ENCODE measurements at places on chromosomes 1 and 21. TPM values are rescaled to one million over a fixed set of nuclear protein-coding genes. Genes with fewer than 3 reads are reported as not detected.

GRCh38 chr1:200774735-200775444, 36.2 kb downstream of the CAMSAP2 start:
- no peaks in the 10 kb centered on the region for H3K27me3 ChIP-seq
- no peak for DNase-seq
- H3K4me3 ChIP-seq = no peak overlapping the region
- peaks cover 4% of the 10 kb centered on the region for H3K4me1 ChIP-seq
- no peaks in the 10 kb centered on the region for H3K36me3 ChIP-seq
- no peak overlapping the region for H3K27ac ChIP-seq

DNA sequence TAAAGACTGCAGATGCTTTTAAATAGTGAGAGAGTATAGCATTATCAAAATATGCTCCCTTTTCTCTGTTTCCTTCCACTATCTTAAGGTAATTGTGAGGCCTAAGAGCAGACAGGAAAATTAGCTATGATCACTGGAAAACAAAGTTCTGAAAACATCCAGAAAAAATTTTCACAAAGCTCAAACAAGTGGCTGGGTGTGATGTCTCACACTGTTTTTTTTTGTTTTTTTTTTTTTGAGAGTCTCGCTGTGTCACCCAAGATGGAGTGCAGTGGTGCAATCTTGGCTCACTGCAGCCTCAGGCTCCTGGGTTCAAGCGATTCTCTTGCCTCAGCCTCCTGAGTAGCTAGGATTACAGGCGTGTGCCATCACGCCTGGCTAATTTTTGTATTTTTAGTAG, 7.2 kb downstream of the WDTC1 start:
- H3K4me3 ChIP-seq = no peak overlapping the region
- no peak overlapping the region for H3K27ac ChIP-seq
- H3K27me3 ChIP-seq = no peaks in the 10 kb centered on the region

GRCh38 chr1:101235696-101236515, 913 bp upstream of the S1PR1 start:
- H3K27me3 ChIP-seq = peaks cover 19% of the 10 kb centered on the region
- H3K27ac ChIP-seq = peak overlapping the region; percentile 44
- H3K4me3 ChIP-seq = peak overlapping the region; percentile 81
- peaks cover 5% of the 10 kb centered on the region for H3K4me1 ChIP-seq
- peak; percentile 59 for DNase-seq

DNA sequence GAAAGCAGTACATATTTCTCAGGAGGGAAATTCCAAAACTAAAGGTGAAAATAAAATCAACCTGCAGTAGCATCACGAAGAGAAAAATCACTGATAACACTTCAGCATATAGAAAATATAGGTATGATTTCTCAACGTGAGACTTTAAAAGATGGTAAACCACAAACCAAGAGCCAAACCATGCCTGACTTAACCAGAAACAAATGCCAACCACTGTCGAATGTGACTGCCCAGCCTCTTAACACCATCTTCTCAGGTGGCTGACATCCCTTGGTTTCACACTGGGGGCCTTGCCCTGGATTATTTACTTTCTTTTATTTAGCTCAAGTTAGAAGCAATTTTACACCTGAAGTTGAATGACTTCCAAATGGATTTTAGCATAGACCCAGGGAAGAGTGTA, 10.1 kb downstream of the HMGCS2 start:
- H3K4me1 ChIP-seq = no peaks in the 10 kb centered on the region
- no peaks in the 10 kb centered on the region for H3K27me3 ChIP-seq
- no peak overlapping the region for H3K27ac ChIP-seq
- no peaks in the 10 kb centered on the region for H3K36me3 ChIP-seq
- DNase-seq = no peak
- H3K4me3 ChIP-seq = no peak overlapping the region

- no peak overlapping the region for H3K27ac ChIP-seq
- H3K4me3 ChIP-seq = no peak overlapping the region
Observed at GRCh38 chr1:59116920-59117542, 179.9 kb upstream of the FGGY start.

- DNase-seq = no peak
- H3K27ac ChIP-seq = peak overlapping the region; percentile 64
- peaks cover 35% of the 10 kb centered on the region for H3K4me1 ChIP-seq
- no peaks in the 10 kb centered on the region for H3K36me3 ChIP-seq
- H3K27me3 ChIP-seq = no peaks in the 10 kb centered on the region
Observed at GRCh38 chr1:202577381-202577780, 132.9 kb downstream of the SYT2 start.

DNA sequence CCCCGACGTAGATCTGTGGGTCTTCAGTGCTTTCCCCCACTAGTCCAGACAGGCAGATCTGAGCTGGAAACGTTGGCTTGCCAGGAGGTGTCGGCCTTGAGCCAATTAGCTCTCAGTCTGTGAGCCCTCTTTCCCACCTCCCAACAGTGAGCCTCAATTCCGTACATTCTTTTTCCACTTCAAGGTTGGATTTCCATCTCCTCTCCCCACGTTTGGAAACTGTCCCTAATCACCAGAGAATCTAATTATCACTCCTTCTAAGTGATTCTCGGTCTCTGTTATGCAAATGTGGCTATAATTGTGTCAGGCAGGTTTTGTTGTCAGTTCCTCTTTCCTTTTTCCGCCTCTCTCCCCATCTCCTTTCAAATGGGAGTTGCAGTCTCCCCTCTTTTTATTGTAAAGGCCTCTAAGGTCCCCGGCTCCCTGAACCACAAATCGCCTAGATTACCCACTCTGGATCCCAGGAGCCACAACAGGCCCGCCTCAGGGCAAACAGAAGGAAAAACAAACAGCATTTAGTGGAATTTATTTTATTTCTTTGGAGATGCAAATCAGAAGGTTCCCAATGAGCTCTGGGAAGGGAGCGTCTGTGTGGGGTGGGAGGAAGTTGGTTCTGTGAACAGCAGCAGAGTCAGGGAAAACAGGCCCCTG, 29.4 kb upstream of the LRRN2 start:
- H3K4me3 ChIP-seq = no peak overlapping the region
- H3K4me1 ChIP-seq = peaks cover 34% of the 10 kb centered on the region
- DNase-seq = no peak
- peaks cover 21% of the 10 kb centered on the region for H3K27me3 ChIP-seq

GRCh38 chr1:213852107-213852506, 135.7 kb upstream of the PROX1 start:
- no peaks in the 10 kb centered on the region for H3K27me3 ChIP-seq
- no peak overlapping the region for H3K4me3 ChIP-seq

- no peaks in the 10 kb centered on the region for H3K27me3 ChIP-seq
- H3K36me3 ChIP-seq = no peaks in the 10 kb centered on the region
- H3K27ac ChIP-seq = no peak overlapping the region
- H3K4me1 ChIP-seq = no peaks in the 10 kb centered on the region
- no peak for DNase-seq
Observed at GRCh38 chr1:195964516-195964915, 643.7 kb downstream of the KCNT2 start.

GRCh38 chr1:72119491-72119890, 162.8 kb downstream of the NEGR1 start:
- H3K36me3 ChIP-seq = no peaks in the 10 kb centered on the region
- no peak overlapping the region for H3K27ac ChIP-seq
- H3K4me1 ChIP-seq = no peaks in the 10 kb centered on the region
- H3K4me3 ChIP-seq = no peak overlapping the region

DNA sequence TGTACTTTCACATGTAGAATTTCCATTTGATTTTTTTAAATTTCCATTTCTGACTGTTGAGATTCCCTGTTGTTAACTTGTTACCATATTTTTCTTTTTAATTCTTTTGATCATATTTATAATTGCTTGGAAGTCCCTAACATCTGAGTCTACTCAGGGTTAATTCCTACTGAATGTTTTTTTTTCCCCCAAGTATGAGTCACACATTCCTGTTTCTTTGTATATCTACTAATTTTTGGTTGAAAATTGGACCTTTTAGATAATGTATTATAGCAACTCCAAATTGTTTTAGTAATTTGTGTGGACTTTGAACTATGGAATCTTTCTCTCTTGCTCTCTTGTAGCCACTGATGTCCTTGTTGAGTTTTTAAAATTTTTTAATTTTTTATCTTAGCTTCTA, 54.6 kb downstream of the STXBP3 start:
- no peak overlapping the region for H3K27ac ChIP-seq
- H3K36me3 ChIP-seq = no peaks in the 10 kb centered on the region
- H3K27me3 ChIP-seq = no peaks in the 10 kb centered on the region
- no peaks in the 10 kb centered on the region for H3K4me1 ChIP-seq
- no peak for DNase-seq

GRCh38 chr1:152959801-152960451, 10.5 kb upstream of the SPRR4 start:
- no peaks in the 10 kb centered on the region for H3K27me3 ChIP-seq
- no peak for DNase-seq
- no peak overlapping the region for H3K4me3 ChIP-seq
- H3K36me3 ChIP-seq = no peaks in the 10 kb centered on the region
- no peaks in the 10 kb centered on the region for H3K4me1 ChIP-seq
- no peak overlapping the region for H3K27ac ChIP-seq

DNA sequence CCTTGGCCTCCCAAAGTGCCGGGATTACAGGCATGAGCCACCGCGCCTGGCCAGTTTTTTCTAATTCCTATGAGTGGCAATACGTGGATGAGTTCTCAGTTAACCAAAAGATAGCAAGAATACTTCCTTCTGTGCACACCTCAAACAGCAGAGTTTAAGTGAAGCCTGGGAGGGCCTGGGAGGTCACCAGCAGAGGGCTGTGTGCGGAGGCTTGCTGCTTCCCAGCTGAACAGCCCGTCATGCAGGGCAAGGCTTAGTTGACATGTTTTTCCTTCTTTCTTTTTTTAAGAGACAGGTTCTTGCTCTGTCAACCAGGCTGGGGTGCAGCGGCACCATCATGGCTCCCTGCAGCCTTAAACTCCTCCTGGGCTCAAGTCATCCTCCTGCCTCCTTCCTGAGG, 17.8 kb downstream of the GNG4 start:
- H3K4me3 ChIP-seq = no peak overlapping the region
- H3K27me3 ChIP-seq = no peaks in the 10 kb centered on the region
- DNase-seq = no peak
- no peak overlapping the region for H3K27ac ChIP-seq
- no peaks in the 10 kb centered on the region for H3K36me3 ChIP-seq

GRCh38 chr1:20183616-20184271, 2.2 kb upstream of the UBXN10 start:
- no peak overlapping the region for H3K27ac ChIP-seq
- DNase-seq = peak; percentile 46
- no peaks in the 10 kb centered on the region for H3K27me3 ChIP-seq

GRCh38 chr1:28680151-28680550, 11.6 kb downstream of the GMEB1 start:
- H3K27ac ChIP-seq = no peak overlapping the region
- H3K4me1 ChIP-seq = no peaks in the 10 kb centered on the region
- H3K4me3 ChIP-seq = no peak overlapping the region
- H3K27me3 ChIP-seq = no peaks in the 10 kb centered on the region

DNA sequence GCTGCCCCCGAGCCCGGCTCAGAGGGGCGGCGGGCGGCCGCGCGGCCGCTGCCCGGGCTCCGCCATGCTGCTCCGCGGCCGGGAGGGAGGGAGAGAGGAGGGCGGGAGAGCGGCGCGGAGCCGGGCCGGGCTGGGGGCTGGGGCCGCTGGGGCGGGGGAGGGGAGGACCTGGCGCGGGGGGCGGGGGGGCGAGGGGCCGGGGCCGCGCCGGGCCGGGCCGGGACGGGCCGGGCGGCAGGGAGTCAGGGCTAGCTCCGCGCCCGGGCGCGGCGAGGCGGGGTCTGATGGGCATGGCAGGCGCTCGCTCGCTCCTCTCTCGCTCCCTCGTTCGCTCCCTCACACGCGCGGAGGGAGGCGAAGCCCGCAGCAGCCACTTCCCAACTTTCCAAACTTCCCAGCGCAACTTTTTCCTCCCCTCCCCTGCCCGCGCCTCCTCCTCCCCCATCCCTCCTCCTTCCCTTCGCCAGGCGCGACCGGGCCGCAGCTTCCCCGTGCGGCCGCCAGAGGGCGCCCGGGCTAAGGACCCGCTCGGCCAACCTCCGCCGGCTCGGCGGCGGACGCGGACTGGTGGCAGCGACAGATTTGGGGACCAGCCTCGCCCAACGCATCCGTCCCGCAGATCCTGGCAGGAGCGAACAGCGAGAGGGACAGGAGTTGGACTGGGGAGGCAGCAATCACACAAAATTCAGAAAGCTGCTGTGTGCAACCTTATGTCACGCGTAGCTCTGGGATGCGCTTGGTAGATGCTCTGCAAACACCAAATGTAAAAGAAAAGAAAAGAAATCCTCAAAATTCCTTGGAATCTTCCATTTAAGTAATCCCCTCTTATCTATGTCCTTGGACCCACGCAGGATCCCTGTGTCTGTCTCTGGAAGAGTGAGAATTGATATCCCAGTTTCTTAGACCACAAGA, at the start of gene TRABD2B:
TRABD2B (minus strand) TSS at position 97 of the 912 bp plus-strand sequence.
- no peaks in the 10 kb centered on the region for H3K4me1 ChIP-seq
- H3K27me3 ChIP-seq = peaks cover 19% of the 10 kb centered on the region
- peak within 1 kb of the TSS; percentile 81 for H3K27ac ChIP-seq
- H3K36me3 ChIP-seq = no peaks in the 10 kb centered on the region

- H3K27ac ChIP-seq = no peak overlapping the region
- DNase-seq = no peak
- no peaks in the 10 kb centered on the region for H3K27me3 ChIP-seq
- H3K36me3 ChIP-seq = no peaks in the 10 kb centered on the region
- H3K4me3 ChIP-seq = no peak overlapping the region
Observed at GRCh38 chr1:208737161-208737560, 493.0 kb upstream of the PLXNA2 start.

GRCh38 chr1:193437785-193438184, 251.4 kb upstream of the B3GALT2 start:
- H3K4me1 ChIP-seq = no peaks in the 10 kb centered on the region
- H3K27ac ChIP-seq = no peak overlapping the region
- no peak for DNase-seq
- no peaks in the 10 kb centered on the region for H3K36me3 ChIP-seq
- H3K4me3 ChIP-seq = no peak overlapping the region
- H3K27me3 ChIP-seq = no peaks in the 10 kb centered on the region

- H3K27me3 ChIP-seq = no peaks in the 10 kb centered on the region
- H3K4me3 ChIP-seq = no peak overlapping the region
- no peak for DNase-seq
- peaks cover 47% of the 10 kb centered on the region for H3K4me1 ChIP-seq
Observed at GRCh38 chr1:205316161-205316566, 5.4 kb downstream of the NUAK2 start.

DNA sequence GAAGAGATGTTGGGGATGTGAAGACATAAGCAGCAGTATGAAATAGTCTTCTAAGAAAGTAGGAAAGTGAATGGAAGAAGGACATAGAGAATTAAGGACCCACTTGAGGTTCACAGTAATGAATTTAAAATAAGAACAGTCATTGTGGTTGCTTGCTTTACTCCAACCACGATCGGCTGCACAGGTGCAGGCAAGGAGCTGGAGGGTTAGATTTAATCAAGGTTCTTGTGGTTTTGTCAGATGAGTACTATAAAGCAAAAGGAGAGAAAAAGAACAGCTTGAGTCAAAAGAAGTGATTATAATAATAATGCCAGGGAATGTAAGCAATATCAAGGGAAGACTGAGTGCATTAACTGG, 46.1 kb upstream of the RBM34 start:
- H3K36me3 ChIP-seq = no peaks in the 10 kb centered on the region
- no peaks in the 10 kb centered on the region for H3K27me3 ChIP-seq
- no peak overlapping the region for H3K27ac ChIP-seq
- DNase-seq = no peak
- H3K4me1 ChIP-seq = no peaks in the 10 kb centered on the region
- no peak overlapping the region for H3K4me3 ChIP-seq

The ARTN gene
- total RNA-seq = not detected

The NR5A2 gene
- 49.6 TPM for total RNA-seq

The LRRC53 gene
- not detected for total RNA-seq

The KCNN3 gene
- 0.36 TPM for total RNA-seq

The CENPF gene
- total RNA-seq = 18.3 TPM

The C1orf146 gene
- total RNA-seq = not detected

The BRINP2 gene
- total RNA-seq = 1.6 TPM

The AADACL4 gene
- 0.20 TPM for total RNA-seq

The IPP gene
- total RNA-seq = 10.0 TPM

The INSRR gene
- total RNA-seq = not detected

The OR2G6 gene
- total RNA-seq = not detected

The SPATC1L gene
- 8.3 TPM for total RNA-seq

The TMEM269 gene
- total RNA-seq = 0.32 TPM

Measured in hepatocyte (in vitro differentiated cells).